ENCODE measurements at places on chromosomes 4 and X. TPM values are rescaled to one million over a fixed set of nuclear protein-coding genes. Genes with fewer than 3 reads are reported as not detected.

The PRIMPOL gene
- total RNA-seq = 11.7 TPM

The ZAR1 gene
- total RNA-seq = not detected

The CYBB gene
- not detected for total RNA-seq

The NOX1 gene
- total RNA-seq = not detected

The ZMYM3 gene
- total RNA-seq = 7.6 TPM

The SPATA4 gene
- not detected for total RNA-seq

The TRPC5OS gene
- total RNA-seq = not detected

The SASH3 gene
- not detected for total RNA-seq

The RAB39B gene
- 0.15 TPM for total RNA-seq

The DDX3X gene
- total RNA-seq = 233 TPM

The SPIN3 gene
- 6.4 TPM for total RNA-seq

The RNF150 gene
- 0.46 TPM for total RNA-seq

The CT45A2 gene
- not detected for total RNA-seq

The PAGE4 gene
- total RNA-seq = not detected

The NKX1-1 gene
- total RNA-seq = not detected

The PRDM8 gene
- total RNA-seq = 2.3 TPM

The SCD5 gene
- 33.1 TPM for total RNA-seq

The DKK2 gene
- 2.4 TPM for total RNA-seq

The STPG2 gene
- total RNA-seq = not detected

The SLC6A14 gene
- not detected for total RNA-seq

The GUCY1A1 gene
- 20.1 TPM for total RNA-seq

The HEPH gene
- under 0.01 TPM for total RNA-seq

The MAGEA2B gene
- total RNA-seq = not detected

The GAGE12E gene
- total RNA-seq = not detected

The UGT2B10 gene
- total RNA-seq = not detected

The CD40LG gene
- total RNA-seq = not detected

The RCHY1 gene
- total RNA-seq = 54.9 TPM

The FGG gene
- not detected for total RNA-seq

Measured in epithelial cell of umbilical artery (primary cell).